Peyer's patch (tissue), 4 donors: ENCODE measurements at places on chromosomes 5 and 9.

- no peak for DNase-seq
Observed at GRCh38 chr5:172564188-172564587, 76.9 kb upstream of the NEURL1B start.

DNA sequence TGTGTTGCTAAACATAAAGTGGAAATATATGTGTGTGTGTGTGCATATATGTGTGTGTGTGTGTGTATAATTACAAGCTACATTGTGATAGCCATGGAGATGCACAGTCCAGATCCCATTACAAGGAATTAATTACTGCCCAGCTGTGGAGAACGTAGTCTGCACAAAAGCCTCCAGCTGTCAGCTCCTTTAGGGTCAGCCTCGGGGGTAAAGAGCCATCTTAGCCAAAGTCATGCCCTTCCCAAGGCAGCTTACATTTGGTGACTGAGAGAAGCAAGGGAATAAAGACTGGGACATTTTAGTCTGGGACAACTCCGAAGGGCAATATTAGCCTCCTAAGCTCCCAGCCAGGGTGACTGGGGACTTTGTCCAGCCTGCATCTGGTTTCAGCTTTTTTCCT lies 21.9 kb upstream of the FOCAD start:
- no peak for DNase-seq

GRCh38 chr9:131762356-131762932 lies 22.6 kb upstream of the RAPGEF1 start:
- peak; percentile 73 for DNase-seq

DNA sequence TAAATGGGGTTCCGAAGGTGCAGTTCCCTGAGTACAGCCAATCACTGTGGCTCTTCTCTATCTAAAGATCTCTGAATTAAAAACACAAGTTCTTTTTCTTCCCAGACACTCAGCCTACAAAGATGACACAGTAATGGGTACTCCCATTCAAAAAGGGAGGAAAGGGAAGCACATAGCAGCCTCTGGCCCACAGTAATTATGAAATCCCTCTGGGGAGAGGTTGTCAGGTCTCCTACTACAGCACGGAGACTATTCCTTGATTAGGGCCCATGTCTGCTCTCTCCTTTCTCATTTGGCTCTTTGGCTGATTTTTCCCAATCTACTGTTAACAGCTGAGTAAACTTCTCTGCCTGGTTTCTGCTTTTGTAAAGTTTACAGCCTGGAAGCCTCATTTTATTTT lies 62.0 kb upstream of the RANBP3L start:
- no peak for DNase-seq

DNA sequence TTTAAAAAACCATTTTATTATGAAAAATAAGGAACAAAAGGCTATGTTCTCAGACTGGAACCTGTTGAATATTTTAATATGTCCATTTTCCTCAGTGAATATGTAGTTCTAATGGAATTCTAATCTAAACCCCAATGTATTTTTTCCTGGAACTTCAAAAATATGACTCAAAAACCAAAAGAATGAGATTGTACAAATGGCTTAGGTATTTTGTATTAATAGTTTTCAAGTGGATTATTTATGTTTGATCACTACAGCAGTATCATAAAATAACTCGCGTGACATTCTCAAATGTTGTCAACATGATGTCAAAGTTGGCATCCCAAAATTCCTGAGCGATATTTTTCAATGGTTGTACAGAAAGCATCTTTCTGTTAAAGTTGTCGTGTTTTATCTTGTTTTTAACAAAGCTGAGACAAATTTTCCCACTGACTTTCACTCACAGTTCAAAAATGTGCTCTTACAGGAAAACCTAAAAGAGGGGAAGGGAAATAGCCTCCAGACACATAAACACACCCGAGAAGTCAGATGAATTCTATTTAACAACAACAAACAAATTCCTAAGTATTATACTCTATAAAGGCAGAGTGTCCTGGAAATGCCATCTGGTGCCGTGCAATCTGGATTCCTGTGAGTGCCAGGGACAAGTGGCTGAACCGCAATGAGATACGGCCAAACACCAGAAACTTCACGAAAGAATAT lies 68.1 kb upstream of the TAS2R1 start:
- no peak for DNase-seq

DNA sequence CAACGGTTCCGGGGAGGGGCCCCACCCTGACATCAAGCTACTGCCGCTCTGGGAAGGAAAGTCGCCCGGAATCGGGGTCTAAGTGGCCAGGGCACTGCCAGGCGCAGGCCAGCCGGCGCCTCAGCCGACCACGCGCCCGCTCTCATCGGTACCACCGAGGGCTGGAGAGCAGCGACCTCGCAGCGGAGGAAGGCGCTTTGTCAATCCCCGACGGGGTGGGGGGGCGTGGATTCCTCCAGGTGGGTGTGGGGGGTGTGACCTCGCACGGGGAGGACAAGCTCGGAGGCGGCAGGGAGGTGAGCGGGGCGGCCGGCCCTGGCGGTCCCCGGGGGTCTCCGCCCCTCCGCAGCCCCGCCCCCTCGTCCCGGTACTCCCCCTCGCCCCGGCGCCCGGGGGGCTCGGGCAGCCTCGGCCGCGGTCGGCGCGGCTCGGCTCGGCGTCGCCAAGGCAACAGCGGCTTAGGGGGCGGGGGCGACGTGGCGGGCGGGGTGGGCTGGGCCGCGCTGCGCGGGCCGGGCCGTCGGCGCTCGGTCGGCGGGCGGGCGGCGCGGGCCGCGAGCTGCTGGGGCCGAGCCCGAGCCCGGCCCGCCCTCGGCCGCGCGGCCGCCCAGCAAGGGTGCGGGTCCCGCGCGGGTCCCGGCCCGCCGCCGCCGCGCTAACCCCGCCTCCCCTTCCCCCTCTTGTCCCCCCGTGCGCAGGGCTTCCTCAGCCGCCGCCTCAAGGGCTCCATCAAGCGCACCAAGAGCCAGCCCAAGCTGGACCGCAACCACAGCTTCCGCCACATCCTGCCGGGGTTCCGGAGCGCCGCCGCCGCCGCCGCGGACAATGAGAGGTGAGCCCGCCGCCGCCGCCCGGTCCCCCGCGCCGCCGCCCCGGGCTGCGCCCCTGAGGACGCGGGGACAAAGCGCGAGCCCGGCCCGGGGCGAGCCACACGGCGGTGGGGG lies 47.5 kb downstream of the DAB2IP start:
- peak; percentile 84 for DNase-seq
